ENCODE measurements at places on chromosomes 12 and 14. TPM values are rescaled to one million over a fixed set of nuclear protein-coding genes. Genes with fewer than 3 reads are reported as not detected.

GRCh38 chr12:101552277-101552676 lies 42.5 kb upstream of the MYBPC1 start:
- DNase-seq, result no peak

- DNase-seq, result peak; percentile 62
These were observed 119.0 kb downstream of the NCOR2 start for GRCh38 chr12:124448241-124448954.

DNA sequence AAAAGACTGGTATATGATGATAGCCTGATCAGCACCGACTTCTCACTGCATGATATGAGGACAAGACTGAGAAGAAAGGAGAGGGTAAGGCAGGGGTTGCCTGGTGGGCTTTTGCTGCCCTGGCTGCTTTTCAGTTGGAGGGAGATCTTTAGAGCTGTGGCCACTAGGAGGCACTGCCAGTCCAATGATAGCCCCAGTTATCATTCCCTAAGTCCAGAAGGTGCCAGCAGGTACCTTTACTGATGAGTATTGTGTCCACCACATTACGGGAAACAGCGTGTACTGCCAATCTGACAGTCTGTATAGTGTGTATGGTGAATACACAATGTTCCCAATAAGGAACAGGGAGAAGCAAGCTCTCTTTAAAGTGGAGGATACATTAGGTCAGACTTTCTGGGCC lies 55.8 kb upstream of the CCDC175 start:
- no peak for DNase-seq

GRCh38 chr14:103121121-103121845 lies 2.0 kb upstream of the TNFAIP2 start:
- peak; percentile 90 for DNase-seq

DNA sequence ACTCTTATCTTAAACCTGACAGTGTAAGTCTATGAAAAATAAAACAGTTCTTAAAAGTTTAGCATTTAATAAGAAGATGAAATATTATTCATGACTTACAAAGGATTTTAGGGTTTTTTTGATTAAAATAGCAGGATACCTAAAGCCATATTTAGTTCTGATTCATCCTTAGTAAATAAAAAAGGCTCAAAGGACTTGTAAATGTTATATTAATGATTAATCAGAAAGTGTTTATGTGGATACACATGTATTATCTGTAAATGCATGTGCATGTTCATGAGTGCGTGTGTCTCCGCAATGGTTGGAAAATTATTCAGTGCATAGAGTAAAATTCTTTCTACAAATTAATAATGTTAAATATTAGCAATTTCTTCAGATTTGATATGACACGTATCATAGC lies 4.4 kb downstream of the KLRF1 start:
- DNase-seq, result no peak

KLRC3 gene
- total RNA-seq, result 0.76 TPM

- no peak for DNase-seq
These were observed 133.0 kb upstream of the PZP start for GRCh38 chr12:9341260-9341585.

DNA sequence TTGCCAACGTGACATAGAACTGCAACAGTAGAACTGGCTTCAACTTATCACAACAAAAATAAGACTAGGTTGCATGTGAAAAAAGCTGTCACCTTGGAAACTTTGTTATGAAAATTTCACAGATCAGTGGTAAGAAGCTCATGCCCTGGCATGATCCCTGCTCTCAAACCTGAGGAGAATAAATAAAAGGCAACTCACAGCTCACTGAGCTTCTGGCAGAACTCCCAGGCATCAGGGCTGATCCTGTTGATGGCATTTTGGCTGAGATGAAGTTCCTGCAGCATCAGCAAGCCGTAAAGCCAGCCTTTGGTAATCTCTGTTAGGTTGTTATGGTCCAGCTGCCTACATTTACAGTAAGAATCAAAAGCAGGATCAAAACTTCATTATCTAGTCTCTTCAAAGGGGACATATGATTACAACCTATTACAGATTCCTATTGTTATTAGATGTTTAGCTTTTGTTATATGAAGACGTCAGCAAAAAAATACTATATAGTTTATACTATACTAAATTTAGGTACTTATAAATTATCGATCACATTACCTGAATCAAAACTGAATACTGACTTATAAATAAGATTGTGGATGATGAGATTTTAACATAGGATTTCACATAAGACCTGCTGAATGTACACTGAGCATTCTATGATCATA lies 32.0 kb downstream of the LRIG3 start:
- no peak for DNase-seq

DNA sequence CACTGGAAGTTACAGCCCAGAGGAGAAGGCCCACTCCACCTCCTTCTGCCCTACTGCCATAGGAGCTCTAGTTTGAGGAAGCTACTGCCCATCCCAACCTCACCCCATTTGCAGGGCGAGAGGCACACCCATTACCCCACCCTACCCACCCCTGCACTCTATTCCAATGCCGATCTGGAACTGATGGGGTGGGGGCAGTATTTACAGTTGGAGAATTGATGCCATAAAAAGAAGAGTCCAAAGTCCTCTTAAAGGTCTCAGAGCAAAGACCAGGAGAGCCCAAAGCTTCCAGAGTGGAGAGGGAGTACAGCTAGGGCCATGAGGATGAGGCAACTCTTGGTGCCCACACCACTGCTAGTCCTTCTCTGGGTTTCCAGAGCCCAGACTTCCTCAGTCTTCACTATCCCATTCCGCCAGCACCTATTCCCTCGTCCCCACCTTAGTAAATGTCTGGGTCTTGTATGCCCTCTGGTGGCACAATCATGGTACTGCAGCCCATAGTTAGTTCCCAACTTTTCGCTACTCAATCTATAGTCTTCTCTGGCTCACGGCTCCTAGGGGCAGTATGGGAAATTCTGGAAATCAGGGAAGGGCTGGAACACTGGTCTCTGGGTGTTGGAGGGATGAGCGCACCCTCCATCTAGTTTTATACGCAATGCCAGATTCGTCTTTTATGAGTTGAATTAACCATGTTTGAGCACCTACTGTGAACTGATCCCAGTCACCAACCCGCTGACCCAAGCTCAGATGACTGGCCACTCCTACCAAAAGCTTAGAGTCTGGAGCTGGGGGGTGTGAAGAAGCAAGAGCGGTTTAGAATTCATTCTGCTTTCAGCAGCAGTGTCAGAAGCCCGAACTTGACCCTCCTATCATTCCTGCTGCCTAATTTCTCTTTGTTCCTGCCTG lies 6.9 kb upstream of the ADCY6 start:
- DNase-seq, result no peak

KRT6A gene
- not detected for total RNA-seq

DNAJC22 gene
- total RNA-seq, result 0.54 TPM

GRCh38 chr14:52875707-52876106 lies 75.1 kb downstream of the FERMT2 start:
- DNase-seq, result no peak

DNA sequence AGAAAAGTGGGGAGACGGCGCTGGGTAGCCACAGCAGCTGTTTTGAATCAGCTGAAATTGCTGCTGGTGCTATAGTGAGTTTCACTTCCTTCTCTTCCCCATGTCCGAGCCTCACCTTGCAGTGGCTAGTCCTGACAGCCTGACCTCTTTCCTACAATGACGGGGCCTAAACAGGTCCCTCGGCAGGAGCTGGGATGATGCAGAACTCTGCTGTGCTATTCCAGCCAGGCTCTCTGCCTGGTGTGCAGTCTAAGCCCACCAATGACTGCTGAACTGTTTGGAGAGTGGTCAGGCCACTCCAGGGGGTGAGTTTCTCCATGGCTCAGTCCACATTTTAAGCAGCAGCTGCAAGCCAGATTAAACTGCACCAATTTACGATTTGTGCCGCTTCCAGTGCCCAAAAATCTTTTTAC lies 207.3 kb downstream of the TTC7B start:
- no peak for DNase-seq

DNA sequence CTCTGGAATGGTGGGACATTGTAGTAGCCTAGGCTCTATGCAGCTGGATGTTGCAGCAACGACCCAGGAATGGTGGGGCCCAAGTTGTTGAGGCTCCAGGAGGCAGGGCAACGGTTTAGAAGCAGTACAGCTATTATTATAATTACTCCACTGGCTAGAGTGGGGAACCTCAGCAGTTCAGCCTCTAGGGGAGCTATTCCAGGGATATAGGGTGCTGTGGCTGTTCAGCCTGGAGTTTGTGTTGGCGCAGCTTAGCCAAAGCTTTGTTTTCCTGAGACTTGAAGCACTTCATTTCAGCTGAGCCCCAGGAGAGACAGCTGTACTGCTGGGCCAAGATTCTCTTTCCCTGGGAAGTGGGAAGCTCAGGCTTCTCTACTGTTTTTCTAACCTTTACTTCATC lies 1023.0 kb upstream of the ATXN7L3B start:
- no peak for DNase-seq

DNA sequence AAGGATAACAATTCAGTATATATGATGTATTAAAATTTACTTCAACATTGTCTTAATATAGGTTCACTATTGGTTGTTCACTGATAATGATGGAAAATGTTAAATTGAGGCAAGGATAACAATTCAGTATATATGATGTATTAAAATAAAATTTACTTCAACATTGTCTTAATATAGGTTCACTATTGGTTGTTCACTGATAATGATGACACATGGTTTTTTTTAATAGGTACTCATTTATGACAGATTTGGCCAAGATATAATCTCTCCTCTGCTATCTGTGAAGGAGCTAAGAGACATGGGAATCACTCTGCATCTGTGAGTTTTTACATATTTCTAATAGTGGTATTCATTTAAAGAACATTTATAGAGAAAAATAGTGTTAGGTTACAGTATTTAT lies 8.1 kb downstream of the SCFD1 start:
- DNase-seq, result no peak

GRCh38 chr12:27620121-27620520 lies 76.1 kb upstream of the REP15 start:
- no peak for DNase-seq

GRCh38 chr12:88247241-88247643 lies 105.1 kb downstream of the TMTC3 start:
- no peak for DNase-seq

- no peak for DNase-seq
These were observed 140.0 kb downstream of the MON2 start for GRCh38 chr12:62606654-62607053.

DNA sequence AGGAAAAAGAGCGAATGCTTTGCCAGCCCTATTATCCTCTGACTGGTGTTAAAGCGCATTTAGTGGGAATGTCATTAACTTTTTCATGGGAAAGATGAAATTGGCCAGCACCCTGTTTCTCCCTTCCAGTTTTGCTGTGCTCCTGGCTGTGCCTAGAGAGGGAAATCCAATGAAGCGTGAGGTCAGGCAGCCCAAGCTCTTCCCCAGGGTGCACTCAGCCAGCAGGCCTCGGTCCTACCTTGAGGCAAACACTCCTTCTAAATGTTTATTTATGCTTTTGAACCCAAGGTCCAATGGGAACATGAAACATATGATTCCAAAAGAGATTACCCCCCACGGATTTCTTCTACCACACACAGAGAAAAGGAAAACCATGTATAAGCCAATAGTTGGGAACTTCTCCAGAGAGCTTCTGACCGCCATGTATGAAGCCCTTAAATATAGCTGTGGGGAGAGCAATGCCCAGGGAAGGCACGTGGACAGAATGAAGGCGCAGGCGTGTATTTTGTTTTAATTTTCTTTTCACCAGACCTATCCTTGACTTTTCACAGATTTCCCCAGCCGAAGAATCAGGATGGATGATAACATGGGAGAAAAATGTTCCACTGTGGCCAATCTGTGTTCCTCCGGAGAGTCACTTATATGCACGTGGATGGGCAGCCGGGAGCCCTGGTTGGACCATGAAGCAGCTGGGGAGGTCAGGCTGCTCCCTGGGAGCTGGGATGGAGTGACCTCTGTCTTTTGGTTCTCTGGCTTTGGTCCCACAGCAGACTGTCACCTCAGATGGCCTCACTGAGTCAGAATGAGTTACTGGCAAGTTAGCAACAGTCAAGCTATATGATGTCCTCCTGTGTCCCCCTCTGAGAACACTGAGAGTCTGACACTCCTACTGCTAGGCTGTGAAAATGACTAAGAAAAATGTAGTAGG lies 37.3 kb downstream of the GPR135 start:
- DNase-seq, result peak; percentile 69

DNA sequence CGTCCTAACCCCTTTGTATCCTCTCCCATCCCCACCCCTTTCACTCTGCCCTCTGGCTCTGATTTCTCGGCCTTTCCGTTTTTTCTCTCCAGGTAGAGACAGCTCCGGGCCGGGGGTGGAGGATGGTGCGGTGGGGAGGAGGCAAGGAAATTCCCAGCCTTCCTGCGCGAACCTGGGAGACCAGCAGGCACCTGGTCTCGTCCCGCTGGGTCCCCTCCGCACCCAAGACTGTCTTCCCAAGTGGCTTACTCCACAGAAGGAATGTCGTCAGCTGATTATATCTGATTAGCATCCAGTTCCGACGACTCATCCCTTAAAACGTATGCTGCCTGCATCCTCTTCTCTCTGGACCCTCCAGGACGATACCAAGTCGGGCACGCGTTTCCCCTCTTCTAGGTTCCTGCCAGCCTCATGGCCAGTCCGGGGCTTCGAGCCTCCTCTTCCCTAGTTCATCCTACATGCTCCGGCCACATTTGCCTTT lies 42.2 kb upstream of the CAPRIN2 start:
- DNase-seq, result no peak

- no peak for DNase-seq
These were observed 379.9 kb upstream of the DCN start for GRCh38 chr12:91562476-91562875.

TCTN1 gene
- total RNA-seq, result 27.2 TPM

GRCh38 chr12:53677800-53678148 lies 1.9 kb upstream of the ATP5MC2 start:
- DNase-seq, result no peak

- no peak for DNase-seq
These were observed 3.8 kb upstream of the PSMC6 start for GRCh38 chr14:52703225-52703624.

- no peak for DNase-seq
These were observed 45.6 kb upstream of the SMCO2 start for GRCh38 chr12:27400856-27401354.

DNA sequence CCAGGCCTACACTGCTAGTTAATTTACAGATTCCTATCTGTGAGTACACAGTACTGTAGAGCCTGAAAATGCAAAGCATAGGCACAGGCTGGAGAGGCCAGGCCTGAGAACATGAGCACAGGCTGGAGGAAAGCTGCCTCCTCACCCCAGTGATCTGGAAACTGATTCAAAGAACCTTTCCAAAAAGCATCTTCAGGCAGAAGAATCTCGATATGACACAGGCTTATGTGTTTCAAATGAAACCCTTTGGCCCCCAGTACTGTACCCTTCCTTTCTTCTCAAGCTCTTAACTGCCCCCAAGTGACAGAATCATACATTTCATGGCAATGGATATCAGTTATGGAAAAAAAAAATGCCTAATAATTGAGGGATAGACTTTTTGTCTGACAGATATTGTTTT lies 122.0 kb downstream of the KCNC2 start:
- no peak for DNase-seq

ATXN2 gene
- 51.7 TPM for total RNA-seq

- no peak for DNase-seq
These were observed 6.2 kb downstream of the IRF2BPL start for GRCh38 chr14:77022236-77022852.

KRT73 gene
- total RNA-seq, result 1.1 TPM

KIF26A gene
- total RNA-seq, result 21.9 TPM
